ENCODE measurements at places on chromosomes 11 and 22.

- DNase-seq: peak; percentile 87
These were observed 41.1 kb downstream of the TST start for GRCh38 chr22:36977947-36978660.

DNA sequence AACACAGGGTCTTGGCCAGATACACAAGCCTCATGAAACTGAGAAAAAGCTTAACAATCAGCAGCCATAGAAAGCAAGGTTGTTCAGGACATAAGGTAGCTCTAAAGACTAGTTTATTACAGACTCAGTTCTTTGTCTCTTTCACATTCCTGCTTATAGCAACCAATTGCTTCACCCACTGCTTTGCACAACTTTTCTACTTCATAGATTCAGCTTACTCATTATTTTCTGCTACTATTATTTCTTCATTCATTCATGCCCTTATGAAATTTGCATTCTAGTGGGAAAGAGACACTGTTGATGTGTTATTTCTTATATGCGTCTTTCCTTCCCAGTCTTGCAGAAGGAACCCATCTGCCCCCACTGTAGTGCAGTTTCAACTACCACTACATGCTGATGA lies 4.7 kb downstream of the CCDC34 start:
- DNase-seq: no peak

- DNase-seq: no peak
These were observed 14.6 kb downstream of the NAV2 start for GRCh38 chr11:19727246-19727645.

DNA sequence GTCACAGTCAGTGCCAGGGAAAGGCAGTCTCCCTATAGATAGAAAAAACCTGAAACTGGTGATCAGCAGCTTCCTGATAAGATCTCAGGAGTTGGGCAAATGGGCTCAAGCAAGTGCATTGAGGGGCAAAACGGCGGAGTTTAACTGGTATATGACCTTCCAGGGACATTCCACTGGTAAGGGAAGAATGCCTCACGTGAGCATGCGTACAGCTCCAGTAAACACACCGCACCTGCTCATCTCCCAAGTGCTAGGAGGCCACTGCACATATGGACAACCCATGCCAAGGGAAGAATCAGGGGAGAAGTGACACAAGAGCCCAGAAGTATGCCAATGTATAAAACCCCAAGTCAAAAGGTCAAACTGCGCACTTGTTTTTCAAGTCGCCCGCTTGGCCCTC lies 11.6 kb downstream of the HEPHL1 start:
- DNase-seq: no peak

- DNase-seq: no peak
These were observed 37.0 kb upstream of the PRDM11 start for GRCh38 chr11:45109400-45109799.

GRCh38 chr22:40482886-40483285 lies 112.5 kb downstream of the SGSM3 start:
- DNase-seq: no peak

- DNase-seq: no peak
These were observed 18.2 kb upstream of the GRAMD4 start for GRCh38 chr22:46602025-46602424.

DNA sequence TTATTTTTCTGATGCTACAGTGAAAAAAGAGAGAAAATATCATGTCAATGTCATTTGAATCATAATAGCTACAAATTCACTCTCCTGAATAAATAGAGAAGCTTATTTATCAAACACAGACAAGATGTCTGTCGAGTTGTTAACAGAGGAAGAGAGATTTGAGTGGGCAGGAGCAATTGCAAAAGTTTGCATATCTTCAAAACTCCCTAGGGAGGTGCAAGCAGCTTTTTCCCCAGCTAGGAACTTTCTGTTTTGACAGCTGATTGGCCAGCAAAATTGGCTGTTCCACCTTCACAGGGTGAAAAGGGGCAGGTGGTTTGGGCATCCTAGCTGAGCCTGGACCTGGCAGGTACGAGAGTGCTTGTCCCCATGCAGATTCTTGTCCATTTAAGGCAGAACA lies 98.2 kb downstream of the NTM start:
- no peak for DNase-seq

GRCh38 chr11:68817554-68817953 lies 24.2 kb downstream of the CPT1A start:
- no peak for DNase-seq

- no peak for DNase-seq
These were observed 57.0 kb upstream of the RBFOX2 start for GRCh38 chr22:36085476-36086169.
